ENCODE measurements at places on chromosomes 7 and 10.

GRCh38 chr10:24503461-24504320, 220.0 kb downstream of the ARHGAP21 start:
- DNase-seq: peak; percentile 14

- no peak for DNase-seq
Observed at GRCh38 chr7:72152161-72153131, 259.7 kb downstream of the CALN1 start.

GRCh38 chr10:77844713-77845445, 81.7 kb downstream of the DLG5 start:
- DNase-seq: peak; percentile 26

DNA sequence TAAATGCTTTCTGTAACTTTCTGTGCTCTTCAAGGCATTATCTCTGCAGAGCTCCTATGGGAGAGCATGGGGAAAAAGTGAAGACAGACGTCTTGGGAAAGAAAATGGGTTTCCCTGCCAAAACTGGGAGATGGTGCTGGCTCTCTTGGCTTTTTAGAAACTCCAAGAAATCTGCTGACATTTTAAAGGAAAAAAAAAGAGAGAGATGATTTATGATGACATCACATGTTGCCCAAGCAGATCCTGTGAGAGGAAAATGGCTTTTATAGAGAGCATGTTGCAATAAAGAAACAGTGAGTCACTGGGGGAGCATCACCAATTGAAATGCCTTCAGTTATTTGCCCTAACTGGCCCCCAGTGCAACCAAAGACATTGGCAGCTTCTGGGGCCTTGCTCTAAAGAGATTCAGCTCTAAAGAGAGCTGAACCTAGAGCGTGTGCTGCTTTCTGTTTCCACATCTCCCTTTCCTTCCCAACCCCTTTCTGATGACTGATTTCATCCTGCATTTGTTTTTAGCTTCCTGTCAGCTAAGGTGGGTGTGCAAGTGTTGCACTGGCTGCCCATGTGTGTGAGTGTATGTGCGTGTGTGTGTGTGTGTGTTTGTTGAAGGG, 37.7 kb downstream of the LRMDA start:
- peak; percentile 95 for DNase-seq

- no peak for DNase-seq
Observed at GRCh38 chr10:2464483-2464882, 602.9 kb upstream of the PFKP start.

DNA sequence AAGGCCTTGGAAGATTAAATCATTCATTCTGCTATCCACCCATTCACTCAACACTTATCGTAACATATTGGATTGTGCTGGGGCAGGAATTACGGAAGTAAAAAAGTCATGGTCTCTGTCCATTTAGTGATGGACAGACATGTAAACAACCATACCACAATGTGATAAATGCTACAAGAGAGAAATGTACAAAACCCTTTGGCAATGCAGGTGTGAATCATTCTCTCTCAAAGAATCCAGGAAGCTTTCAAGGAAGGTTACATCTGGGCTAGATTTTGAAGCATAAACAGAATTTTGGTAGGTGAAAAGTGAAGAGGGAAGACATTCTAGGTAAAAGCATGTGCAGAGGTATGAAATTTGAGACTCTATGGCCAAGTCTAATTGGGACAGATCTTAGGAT, 61.7 kb upstream of the KCNIP2 start:
- no peak for DNase-seq

DNA sequence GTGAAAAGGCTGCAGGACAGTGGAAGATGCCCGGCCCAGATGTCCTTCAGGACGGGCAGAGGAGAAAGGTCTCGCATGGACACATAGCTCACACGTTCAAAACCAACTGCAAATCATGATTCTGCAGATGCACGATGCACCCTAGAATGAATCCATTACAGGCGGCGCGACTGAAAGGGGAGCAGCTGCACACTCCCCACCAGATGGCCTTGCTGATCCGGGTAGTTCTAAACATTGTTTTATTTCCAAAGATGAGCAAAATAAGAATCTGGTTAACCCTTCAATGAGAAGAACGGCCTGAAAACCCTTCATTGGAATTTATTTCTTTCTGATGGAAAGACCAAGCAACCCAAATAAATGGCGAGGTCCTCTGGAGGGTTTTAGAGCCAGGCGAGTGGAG, 33.8 kb downstream of the CHST15 start:
- DNase-seq: no peak

DNA sequence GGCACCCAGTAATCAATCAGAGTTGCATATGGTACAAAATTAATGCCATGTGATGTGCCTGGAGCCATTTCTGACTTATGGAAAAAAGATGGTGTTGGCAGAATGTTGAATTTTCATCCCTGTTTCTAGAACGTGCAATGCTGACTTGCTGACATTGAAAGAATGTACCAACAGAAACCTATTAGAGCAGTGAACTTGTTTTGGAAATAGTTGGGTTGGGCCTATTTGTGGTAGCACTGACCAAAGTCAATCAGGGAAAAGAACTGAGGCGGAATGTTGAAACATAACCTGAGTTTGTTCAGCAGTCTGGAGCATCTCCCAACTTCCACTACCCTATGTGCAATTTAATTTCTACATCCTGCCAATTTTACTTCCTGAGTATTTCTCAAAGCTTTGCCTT, 11.7 kb upstream of the KIAA1217 start:
- no peak for DNase-seq

DNA sequence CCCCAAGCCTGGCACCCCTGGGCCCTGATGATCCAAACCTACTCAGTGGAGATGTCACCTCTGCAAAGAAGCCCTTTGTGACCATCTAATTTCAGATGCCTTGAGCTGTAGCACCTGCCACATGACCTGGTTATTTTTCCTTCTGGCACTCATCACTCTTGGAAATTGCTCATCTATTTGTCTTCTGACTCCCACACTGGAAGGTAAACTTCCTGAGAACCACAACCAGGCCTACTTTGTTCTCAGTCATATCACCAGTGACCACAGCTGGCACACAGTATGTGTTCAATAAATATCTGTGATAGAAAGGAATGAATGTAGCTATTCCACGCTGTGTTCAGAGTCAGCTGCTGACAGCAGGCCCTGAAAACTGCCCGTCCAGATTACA, 97.1 kb downstream of the SH3PXD2A start:
- no peak for DNase-seq

- no peak for DNase-seq
Observed at GRCh38 chr7:55520426-55521140, 51.7 kb downstream of the VOPP1 start.

DNA sequence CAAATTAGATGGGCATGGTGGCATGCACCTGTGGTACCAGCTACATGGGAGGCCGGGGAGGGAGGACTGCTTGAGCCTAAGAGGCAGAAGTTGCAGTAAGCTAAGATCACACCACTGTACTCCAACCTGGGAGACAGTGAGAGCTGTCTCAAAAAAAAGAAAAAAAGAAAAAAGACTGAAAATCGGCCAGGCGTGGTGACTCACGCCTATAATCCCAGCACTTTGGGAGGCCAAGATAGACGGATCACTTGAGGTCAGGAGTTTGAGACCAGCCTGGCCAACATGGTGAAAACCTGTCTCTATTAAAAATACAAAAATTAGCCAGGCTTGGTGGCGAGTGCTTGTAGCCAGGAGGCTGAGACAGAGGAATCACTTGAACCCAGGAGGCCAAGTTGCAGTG, 11.9 kb downstream of the RNF216 start:
- DNase-seq: no peak

GRCh38 chr10:65618126-65618525, 1307.7 kb upstream of the LRRTM3 start:
- DNase-seq: no peak

GRCh38 chr7:127948930-127949329, 82.3 kb downstream of the LRRC4 start:
- DNase-seq: no peak

GRCh38 chr10:131168238-131168875, 143.2 kb downstream of the TCERG1L start:
- DNase-seq: no peak

DNA sequence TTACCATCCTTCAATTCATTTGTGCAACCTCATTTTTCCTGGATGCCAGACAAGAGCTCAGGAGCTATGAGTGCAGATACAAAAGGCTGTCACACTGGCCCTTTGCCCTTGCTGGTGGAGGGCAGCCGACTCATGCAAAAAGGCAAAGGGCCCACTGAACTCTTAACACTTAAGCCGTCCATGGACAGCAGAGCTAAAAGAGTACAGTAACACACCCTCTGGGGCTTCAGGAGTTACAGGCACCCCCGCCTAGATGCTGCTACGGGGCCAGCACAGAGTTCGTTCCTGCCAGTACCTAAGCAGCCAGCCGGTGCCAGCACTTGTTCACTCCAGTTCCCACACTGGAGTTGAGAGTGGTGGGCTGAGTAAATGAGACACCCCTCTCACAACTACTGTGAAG, 69.9 kb upstream of the MRLN start:
- no peak for DNase-seq

DNA sequence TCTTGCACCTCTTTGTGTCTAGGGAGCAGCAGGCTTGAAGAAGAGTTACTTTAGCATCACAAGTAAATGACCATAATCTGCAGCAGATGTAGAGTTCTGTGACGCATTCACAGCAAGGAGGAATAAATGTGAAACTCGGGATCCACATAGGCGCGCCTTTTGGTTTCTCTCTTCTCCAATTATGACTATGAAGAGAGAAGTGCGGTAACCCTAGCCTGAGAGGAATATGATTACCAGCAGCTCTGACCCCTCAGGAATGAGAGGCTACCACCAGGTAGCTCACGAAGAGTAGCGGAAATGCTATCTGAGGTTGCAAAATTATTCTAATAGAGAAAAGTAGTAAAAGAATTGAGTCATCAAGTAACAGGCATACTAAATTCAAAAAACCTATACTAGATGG, 25.2 kb upstream of the DMTF1 start:
- no peak for DNase-seq

DNA sequence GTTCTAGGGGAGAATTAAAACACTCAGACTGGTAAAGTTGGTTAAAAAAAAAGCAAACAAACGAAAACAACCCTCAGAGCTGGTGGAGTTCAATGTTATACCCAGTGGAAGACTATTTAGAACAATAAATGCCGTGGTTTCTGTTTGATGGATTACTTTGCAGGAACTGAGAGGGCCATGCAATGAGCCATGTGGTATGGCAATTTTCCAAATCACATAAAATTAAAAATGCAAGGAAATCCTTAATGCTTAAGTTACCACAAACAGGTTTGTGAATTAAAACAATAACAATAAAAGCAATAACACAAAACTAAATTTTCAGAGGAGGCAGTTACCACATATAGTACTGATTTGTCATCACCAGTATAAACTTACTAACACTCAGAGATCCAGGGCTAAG, 96.9 kb downstream of the RTKN2 start:
- no peak for DNase-seq

DNA sequence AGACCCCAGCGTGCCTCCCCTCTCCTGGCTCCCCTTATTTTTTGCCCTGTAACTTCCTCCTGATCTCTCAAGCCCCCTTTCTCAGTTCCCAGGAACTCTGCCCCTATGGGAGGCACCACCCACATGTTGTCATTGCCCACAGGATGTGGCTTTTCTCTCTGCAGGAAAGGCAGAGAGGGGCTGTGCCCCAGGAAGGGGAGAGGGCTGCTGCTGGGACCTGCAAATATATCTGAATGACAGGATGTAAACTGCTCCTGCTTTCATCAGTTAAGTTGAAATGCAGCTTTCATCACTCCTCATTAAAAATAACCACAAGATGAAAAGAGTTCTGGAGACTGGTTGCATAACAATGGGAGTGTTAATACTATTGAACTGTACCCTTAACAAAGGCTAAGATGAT, 103.3 kb downstream of the CLEC2L start:
- no peak for DNase-seq

DNA sequence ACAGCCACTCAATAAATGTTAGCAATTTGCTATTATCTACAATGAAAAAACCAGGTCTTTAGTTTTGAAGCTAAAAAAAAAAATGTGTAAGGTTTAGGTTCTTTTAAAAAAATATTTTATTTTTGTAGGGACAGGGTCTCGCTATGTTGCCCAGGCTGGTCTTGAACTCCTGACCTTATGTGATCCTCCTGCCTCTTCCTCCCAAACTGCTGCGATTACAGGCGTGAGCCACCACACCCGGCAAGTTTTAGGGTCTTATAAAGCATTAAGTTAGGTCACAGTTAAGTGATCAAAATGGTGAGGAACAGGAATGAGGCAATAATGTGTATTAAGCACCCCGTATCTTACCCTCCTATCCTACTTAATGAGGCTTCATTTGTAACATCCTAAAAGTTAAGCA, 774 bp downstream of the SEM1 start:
- DNase-seq: no peak

DNA sequence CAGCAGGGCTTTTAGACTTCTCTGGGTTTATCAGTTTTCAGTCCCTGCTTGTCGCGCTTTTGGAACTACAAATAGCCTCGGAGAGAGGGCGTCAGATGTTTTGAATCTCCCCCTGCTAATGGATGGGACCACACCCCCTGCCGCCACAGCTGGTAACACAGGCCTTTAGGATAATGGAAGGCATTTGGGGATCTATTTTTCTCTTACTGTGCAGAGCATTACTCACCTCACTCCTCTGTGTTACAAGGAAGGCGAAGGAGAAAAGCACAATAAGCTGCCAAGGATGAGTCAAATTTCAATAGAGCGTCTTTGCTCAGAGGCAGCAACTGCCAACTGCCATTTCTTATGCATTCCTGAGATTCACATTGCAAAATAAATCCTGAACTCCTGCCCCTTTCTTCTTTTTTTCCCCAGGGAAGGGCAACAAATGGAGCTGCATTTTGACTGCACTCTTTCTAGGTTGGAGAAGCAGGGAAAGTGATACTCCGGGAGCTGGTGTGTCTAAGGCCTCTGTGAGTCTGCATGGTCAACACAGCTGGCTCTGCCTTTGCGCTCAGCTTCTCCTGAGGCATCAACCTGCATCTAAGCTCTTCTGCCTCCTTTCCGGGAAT, 31.5 kb upstream of the SMNDC1 start:
- peak; percentile 97 for DNase-seq

DNA sequence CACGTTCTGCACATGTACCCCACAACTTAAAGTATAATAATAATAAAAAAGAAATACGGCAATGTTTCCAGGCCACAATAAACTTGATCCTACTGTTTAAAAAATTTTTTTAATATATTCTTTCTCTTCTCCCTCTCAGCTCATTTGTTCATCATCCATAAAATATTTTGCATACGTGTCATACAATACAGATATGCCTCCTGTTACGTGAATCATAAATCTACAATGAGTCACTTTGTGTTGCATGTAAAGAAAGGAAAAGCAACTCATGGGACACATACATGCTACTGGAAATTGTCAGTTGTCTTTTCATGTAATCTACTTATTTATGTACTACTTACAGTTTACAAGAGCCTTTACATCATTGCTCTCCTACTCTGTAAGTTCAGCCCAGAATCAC, 1.1 kb upstream of the TECTB start:
- DNase-seq: no peak

GRCh38 chr7:134875867-134876266, 96.4 kb downstream of the CALD1 start:
- DNase-seq: peak; percentile 75

- no peak for DNase-seq
Observed at GRCh38 chr7:26657686-26658388, 206.6 kb downstream of the SKAP2 start.

GRCh38 chr10:24339387-24339786, 130.4 kb downstream of the KIAA1217 start:
- no peak for DNase-seq

Measured in fibroblast of the conjunctiva (primary cell).